ENCODE measurements at places on chromosomes 12 and 14.
A peak's percentile ranks its signal among the peaks of the same experiment; 100 is the strongest.

DNA sequence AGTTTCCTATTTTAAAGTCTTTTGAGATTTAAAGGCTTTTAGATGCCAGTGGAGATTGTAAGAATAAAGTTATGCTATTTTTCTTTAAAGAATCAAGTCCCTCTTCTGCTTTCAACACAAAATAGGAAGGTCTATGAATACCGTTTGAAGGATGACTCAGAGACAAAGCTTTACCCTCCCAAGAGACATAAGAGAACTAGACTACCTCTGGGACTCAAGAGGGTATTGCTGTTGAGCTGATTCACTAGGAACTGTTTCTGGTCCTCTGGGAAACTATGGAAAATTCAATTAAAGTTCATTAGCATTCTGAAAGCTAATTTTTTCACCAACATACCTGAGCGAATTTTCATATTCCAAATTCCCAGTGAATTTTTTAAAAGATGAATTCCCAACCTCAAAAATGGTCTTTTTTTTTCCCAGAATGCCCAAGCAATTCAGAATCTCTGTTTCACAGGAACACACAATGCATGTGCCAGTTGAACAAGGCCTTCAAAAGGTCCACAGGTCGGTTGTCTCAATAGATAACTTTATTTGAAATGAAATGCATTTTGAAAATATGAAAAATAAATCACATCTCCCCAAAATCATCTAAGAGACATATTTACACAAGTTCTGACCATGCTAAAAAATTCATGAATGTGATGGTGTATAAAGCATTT is 6.5 kb downstream of the PHLDA1 start:
- DNase-seq, result no peak

DNA sequence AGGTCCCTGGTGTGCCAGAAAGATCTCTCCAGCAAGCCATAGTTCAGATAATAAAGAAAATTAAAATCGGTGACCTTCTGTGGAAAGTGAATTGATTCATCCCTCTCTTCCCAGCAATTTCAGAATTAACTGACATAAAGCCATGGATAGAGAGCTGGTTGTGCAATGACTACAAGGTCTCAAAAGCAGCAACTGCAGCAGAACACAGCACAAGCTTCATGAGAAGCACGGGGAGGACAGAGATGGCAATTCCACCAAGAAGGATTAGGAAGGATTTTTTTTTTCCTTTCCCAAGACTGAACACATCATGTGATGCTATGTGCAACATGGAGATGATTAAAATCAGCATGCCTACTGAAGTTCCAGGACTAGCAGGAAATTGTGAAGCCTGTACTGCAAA is 154.9 kb upstream of the PLEKHG7 start:
- no peak for DNase-seq

GRCh38 chr12:98645572-98646067 is 530 bp downstream of the APAF1 start:
- DNase-seq, result peak; percentile 39

GRCh38 chr12:47773858-47774580 is 981 bp downstream of the SLC48A1 start:
- no peak for DNase-seq

DNA sequence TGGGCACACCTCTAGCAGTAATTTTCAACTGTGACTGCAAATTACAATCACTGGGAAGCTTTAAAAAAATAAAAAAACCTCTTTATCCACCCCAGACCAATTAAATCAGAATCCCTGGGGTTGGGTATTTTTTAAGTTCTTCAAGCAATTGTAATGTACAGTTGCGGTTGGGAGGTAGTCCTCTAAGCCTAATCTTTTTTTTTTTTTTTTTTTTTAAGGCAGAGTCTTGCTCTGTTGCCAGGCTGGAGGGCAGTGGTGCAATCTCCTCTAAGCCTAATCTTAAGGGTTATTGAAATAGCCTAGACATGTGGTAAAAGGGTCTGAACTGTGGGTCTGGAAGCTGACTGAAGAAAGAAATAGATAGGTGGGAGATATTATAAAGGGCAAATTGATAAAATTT is 230.5 kb downstream of the AKAP6 start:
- no peak for DNase-seq

DNA sequence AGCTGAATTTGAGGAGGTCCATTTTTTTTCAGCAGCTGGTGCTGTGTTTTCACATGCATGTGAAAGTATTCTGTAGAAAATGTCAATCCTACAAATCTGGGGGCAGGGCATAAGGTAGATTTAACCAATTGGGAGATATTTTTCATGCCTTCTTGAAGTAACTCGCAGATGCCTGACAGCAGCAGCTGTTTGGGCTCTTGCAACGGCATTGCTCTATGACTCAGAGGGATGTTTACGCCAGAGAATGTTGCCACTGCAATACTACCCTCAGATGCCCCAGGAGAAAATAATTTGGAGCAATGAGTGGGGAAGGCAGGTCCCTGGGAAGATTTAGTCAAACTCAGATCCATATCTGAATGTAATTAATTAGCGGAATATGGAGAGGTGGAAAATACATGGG is 42.5 kb upstream of the MYBPC1 start:
- peak; percentile 29 for DNase-seq

GRCh38 chr14:77985211-77985615 is 185.0 kb upstream of the NRXN3 start:
- DNase-seq, result no peak

GRCh38 chr14:60656686-60657455 is 7.6 kb upstream of the SIX1 start:
- DNase-seq, result peak; percentile 83

GRCh38 chr12:82027612-82028011 is 268.5 kb upstream of the PPFIA2 start:
- DNase-seq, result no peak

- no peak for DNase-seq
These were observed 33.8 kb downstream of the CREBL2 start for GRCh38 chr12:12645485-12645884.

- DNase-seq, result no peak
These were observed 235.9 kb downstream of the CHST11 start for GRCh38 chr12:104692557-104693218.

- DNase-seq, result peak; percentile 31
These were observed 1.7 kb downstream of the RASSF8 start for GRCh38 chr12:25960143-25960542.

GRCh38 chr14:101721111-101721510 is 40.4 kb upstream of the PPP2R5C start:
- DNase-seq, result no peak

- DNase-seq, result no peak
These were observed 24.5 kb downstream of the NELL2 start for GRCh38 chr12:44851586-44851985.

- no peak for DNase-seq
These were observed 59.9 kb downstream of the TMCC3 start for GRCh38 chr12:94590428-94590827.

DNA sequence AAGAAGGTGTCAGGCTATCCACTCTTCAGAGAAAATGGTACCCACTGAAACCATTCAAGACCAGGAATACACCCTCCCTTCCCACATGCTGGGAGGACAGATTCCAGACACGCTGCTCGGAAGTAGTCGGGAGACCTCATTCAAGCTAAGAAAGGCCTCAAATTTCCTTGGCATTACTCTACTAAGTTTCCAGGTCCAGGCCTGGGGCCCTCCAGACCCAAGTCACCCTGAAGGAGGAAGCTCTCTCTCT is 27.1 kb upstream of the RPLP0 start:
- DNase-seq, result no peak

DNA sequence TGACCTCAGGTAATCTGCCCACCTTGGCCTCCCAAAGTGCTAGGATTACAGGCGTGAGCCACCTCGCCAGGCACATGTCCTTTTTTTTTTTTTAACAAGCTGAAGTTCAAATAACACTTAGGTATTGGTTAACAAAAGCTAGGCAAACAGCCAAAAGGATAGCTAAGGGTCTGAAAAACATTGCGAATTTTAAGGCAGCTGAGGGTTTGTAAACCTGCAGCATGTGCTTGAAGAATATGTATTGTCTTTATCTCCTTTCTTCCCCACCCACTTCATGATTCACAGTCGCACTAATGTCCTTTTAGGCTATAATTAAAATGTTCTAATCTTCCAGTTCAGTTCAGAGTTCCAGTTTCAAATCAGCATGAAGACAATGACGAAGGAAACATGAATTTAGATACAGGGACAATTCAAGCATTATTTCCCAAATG is 30.1 kb upstream of the CERS5 start:
- DNase-seq, result no peak

- DNase-seq, result no peak
These were observed 64.1 kb downstream of the ZNF641 start for GRCh38 chr12:48286665-48287064.

DNA sequence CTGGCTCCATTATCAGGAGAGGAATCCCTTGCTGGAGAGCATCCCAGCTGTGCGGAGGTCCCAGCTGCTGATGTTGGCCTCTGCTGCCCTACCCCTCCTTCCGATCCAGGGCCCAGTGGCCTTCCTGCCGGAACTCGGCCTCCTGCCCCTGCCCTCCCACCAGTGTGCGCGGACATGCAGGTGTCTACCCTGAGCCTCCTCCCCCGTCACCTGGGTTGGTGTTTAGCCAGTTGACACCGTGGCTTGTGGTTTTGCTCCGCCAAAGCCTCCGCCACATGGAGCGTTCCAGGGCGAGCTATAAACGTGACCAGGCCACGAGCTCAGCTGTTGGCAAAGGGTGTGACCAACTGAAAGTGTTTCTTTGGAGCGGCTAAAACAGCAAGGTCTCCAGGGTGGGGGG is 1104.3 kb downstream of the BCL11B start:
- no peak for DNase-seq

- no peak for DNase-seq
These were observed 142.5 kb downstream of the SMOC1 start for GRCh38 chr14:70021548-70022220.

GRCh38 chr12:40892528-40892927 is 200.3 kb downstream of the CNTN1 start:
- no peak for DNase-seq

- no peak for DNase-seq
These were observed 146.6 kb downstream of the RBM19 start for GRCh38 chr12:113819495-113819894.

DNA sequence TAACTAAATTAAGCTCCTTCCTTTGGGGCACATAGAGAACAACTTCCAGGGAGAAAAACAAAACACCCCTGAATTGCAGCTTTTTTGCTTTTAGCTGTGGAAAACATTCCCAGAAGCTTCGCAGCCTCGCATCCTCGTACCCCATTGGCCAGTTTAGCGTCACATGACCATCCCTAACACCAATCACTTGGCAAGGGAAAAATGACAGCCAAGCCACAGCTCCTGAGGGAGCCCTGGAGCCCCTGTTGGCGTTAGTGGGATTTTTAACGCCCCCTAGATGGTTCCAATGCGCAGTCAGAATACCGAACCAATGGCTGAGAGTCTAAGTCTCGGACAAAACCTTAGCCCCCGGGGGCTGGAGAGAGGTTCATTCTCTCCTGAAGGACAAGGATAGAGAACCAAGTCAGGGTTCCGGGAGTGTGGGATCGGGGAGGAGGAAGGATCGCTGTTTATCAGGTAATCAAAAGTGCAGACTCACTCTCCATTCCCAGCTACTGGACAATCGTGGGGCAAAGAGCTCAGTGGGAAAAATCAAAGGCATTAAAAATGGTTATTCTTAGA is 135.6 kb upstream of the HIF1A start:
- no peak for DNase-seq

GRCh38 chr14:92632546-92633273 is 115.7 kb downstream of the LGMN start:
- DNase-seq, result no peak

GRCh38 chr14:60311417-60311816 is 62.4 kb downstream of the PPM1A start:
- DNase-seq, result no peak

- no peak for DNase-seq
These were observed 127.1 kb downstream of the GTF2A1 start for GRCh38 chr14:81093651-81094050.

DNA sequence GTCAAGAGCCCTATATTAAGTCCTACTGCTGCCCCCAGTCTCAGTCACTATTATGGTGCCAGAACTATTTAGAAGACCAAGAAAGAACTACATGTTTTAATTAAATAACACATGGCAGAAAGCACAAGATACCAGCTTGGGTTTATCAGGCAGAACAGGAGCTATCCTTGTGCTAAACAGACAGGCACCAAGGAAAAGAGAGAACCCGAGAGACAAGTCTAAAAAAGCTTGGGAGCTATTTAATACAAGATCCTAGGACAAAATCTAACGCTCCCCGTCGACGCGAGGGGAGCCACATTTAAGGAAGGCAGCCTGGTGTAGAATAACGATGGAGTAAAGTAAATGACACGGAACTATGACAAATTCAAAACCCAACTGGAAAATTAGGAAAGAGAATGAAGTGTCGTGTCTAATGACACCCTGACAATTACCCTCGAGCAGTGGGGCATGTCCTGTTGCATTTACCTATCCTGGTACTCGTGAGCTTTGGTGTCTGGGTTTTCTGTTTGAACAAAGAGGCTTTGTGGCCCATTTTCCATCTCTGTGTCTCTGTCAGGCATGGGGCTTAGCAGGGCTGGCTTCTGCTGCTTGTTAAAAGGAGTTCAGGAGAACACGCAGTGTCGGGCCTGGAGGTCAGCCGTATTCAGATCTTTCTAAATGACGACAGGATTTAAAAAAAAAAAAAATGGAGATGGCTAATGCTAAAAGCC is 140.6 kb downstream of the ETNK1 start:
- no peak for DNase-seq

DNA sequence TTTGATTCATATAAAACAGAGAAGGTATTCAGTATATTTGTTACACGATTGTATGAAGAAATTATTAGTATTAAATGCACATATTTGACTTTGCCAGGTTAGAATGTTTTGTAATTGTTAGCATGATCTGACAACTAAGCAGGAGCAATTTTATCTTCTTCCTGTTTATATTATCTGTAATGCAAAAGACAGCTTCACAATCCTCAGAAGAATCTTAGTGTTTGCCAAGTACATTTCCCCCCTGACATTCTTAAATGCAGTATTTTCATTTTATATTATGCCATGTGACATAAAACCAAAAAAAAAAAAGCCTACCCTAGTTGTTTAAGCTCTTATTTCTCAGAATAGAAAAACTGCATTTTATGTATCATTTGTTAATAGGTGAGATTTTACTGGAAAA is 469.4 kb downstream of the FOXG1 start:
- DNase-seq, result no peak

DNA sequence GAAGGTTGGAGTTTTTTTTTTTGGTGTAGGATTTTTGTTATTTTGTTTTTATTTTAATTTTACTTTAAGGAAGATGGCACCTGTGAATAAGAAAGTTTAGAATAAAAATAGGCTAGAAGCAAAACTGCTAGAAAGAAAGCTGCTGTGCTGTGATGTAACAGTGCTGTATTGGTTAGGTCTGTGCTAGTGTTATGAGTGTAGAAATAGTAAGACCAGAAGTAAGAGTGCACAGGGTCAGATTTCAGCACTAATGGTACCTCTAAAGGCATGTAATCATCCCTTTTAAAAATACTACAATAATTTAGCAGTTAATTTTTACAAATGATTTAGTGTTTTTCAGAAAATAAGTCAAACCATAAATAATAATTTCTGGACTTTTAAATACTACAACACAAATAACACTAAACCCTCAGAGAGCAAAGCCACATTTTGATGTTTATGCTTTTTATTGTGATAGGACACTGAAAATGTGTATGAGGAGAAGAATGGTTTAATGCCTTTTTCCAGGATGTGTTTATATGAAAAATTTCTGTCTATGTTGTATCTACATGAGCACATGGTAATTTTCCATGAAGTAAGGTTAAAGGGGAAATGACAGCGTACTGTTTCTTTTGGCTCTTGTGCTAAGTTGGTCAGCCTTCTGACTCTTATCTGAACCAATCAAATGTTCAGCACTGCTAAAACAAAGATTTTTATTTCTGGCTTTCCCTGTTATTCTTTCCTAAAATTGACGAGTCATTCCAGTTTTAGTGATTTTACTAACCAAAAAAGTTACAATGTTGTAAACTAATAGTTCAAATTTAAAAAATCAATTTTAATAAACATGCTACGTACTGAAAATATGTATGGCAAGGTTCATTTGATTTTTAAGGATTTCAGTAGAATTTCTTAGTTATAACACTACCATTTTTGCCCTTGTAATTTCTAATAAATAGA is 96.1 kb downstream of the PPHLN1 start:
- DNase-seq, result peak; percentile 24
